ENCODE measurements at places on chromosomes 16 and 17. TPM values are rescaled to one million over a fixed set of nuclear protein-coding genes. Genes with fewer than 3 reads are reported as not detected.

The USP32 gene
- 9.2 TPM for polyA plus RNA-seq

The TMIGD1 gene
- polyA plus RNA-seq: not detected

The SHISA6 gene
- polyA plus RNA-seq: not detected

The SLC52A1 gene
- not detected for polyA plus RNA-seq

The PABPN1L gene
- polyA plus RNA-seq: not detected

The KRTAP17-1 gene
- not detected for polyA plus RNA-seq
